Muscle of arm (tissue), 14 donors: ENCODE measurements at places on chromosomes 3 and 15.

DNA sequence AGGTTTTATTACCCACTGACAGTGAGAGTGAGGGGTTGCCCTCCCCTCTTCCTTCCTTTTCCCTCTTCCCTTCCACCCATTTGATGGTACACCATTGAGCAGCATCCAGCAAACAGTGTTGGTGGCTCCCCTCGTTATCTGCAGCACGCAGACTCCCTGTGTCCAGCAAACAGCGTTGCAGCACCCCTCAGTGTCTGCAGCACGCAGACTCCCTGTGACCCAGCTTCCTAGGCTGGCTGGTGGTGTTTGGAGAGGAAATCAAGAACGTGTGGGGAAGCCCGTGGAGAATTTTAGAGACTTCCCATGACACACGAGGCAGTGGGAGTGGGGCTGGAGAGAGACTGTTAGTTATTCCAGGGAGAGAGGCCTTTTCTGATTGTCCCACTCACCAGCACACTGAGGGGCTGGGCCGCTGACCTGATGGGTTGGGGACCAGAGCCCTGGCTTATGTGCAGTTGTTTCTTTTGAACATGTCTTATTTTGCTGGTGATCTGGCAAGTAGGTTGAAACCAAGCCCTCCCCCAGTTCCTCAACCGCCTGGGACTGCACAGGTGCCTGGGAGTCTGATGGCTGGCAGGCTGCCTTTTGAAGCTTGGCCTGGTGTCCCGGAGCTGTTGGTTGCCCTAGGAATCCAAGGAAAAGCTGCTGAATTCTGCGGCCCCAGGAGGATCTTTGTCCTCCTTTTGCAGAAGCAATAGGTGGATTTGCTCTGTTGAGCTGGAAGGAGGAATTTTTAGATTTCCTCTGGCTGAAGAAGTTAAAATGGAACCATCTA is 19.0 kb downstream of the APBA2 start:
- no peak for DNase-seq

GRCh38 chr15:39549912-39550311 is 31.0 kb upstream of the THBS1 start:
- no peak for DNase-seq

DNA sequence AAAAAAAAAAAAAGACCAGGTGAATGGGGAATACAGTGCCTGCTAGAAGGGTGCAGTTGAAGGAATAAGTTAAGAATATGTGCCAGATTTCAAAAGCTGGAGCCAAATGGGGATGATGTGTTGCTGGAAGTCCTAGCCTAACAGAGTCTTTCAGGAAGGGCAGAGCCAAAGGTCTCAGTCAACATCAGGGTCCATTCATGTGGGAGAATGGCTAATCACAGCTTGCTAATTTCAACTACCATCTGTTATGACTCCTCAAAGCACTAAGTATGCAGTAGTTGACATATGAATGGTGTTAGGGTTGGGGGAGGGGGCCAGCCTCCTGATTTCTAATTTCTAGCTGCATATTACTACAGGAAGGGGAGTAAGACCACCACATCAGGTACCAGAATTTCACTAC is 4.4 kb downstream of the ZBTB38 start:
- DNase-seq: no peak

GRCh38 chr3:53259427-53260259 is 3.8 kb upstream of the TKT start:
- DNase-seq: no peak

- DNase-seq: no peak
Measured at GRCh38 chr3:170330366-170330765, 27.1 kb upstream of the SKIL start.

DNA sequence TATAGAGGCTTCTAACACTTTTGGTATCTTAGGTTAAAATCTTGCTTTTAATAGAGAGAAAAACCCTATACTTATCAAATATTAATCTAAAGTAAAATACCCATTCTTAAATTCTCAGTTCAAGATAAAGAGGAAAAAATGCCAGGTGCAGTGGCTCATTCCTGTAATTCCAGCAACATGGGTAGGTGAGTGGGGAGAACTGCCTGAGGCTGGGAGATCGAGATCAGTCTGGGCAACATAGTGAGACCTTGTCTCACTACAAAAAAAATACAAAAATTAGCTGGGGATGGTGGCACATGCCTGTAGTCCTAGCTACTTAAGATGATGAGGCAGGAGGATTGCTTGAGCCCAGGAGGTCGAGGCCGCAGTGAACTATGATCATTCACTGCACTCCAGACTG is 135.8 kb downstream of the CLASP2 start:
- no peak for DNase-seq

- no peak for DNase-seq
Measured at GRCh38 chr3:41866298-41866697, 95.6 kb downstream of the ULK4 start.

DNA sequence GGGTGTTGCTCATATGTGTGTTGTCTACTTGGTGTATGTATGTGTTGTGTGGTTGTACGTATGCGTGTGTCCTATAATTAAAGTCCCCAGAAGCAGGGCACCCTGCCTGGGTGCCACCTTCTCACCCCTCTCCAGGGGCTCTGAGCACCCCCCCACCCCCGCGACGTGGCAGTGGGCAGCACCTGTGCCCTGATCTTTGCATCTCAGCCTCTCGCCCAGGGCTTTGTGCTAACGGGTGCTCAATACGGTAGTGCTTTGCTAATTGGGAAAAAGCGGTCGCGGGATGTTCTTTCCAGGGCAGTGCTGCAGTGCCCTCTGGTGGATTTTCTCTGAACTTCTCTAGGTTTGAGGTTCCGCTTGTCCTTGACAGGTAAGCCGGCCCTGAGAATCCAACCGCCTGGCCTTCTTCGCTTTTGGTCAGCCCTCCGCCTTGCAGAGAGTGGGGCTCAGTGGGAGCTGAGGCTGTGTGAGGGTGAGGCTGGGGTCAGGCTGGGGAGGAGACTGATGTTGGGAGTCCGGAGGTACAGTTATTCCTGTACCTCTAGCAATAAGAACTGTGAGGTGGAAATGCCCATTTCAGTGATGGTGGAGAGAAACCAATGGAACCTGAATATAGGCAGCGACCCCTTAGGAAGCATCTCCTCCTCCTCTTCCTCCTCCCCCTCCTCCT is 17.6 kb upstream of the EPHB3 start:
- peak; percentile 82 for DNase-seq

- no peak for DNase-seq
Measured at GRCh38 chr15:39852250-39852649, 67.8 kb downstream of the GPR176 start.

DNA sequence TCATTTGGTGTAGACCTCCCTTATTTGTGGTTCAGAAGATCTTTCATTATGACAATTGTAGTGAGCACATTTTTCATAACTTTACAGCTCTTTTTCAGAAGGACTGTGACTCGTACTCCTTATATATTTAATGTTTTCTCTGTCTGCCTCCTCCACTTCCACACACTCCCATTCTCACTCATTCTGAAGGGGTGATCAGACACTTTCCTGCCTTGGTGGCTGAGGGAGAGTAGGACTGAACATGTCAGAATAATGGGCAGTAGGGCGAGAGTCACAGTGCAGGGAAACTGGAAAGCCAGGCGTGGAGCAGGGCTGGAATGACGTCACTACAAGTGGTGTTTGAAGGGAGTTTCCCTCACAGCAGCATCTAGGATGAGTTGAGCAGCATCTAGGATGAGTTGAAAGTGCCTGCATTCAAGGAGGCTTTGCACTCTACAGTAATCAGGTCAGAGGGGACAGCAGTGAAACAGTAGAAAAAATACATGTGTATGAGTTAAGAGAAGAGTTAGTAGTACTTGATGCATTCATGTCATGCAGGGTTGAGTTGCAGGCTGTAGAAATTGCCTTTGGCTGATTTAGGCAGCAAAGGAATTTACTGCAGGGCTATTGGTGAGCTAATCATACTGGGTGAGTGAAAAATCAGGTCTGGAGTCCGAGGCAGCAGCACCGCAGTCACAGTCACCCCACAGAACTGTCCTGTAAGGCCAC is 36.3 kb upstream of the FBXL22 start:
- no peak for DNase-seq

DNA sequence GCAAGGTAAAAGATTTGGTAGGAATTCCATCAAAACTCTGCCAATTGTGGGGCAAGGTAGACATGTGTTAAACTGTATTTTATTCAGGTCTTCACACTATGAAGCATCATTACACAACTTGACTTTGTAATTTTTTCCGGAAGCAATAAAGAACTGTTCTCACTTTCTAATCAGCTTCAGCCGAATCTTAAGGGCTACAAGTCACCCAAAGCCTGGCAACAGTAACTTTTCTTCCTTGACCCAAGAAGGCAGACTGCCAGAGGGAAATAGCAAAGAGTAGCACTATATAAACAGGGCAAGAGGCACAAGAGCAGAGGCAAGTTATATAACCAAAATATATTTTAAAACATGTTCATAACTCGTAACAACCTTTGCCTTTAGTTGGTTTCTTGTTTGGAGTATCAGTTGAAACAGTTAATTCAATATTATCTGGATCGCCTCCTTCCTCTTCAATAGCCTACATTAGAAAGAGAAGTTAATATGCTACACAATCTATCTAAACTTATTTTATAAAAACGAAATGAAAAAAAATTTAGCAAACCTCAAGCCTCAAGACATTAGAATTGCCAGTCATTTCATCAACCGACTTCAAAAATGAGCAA is 1.4 kb downstream of the SLTM start:
- DNase-seq: peak; percentile 15

- no peak for DNase-seq
Measured at GRCh38 chr3:154126651-154127050, 5.5 kb downstream of the ARHGEF26 start.

- DNase-seq: no peak
Measured at GRCh38 chr3:88147261-88147660, 2.5 kb upstream of the C3orf38 start.

- DNase-seq: no peak
Measured at GRCh38 chr3:150315721-150316120, 92.4 kb upstream of the TSC22D2 start.

DNA sequence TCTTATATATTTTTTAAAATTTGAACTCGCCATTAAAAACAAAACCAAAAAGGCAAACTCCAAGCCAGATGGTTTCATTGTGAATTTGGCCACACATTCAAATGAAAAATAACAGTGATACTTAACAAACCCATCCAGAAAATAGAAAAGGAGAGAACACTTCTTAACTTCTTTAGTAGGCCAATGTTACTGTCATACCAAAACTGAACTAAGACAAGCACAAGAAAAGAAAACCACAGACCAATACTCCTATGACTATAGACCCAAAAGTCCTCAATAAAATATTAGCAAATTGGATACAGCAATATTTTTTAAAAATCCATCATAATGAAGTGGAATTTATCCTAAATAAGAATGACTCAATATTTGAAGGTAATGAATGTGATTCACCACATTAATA is 73.5 kb upstream of the ALDH1A3 start:
- DNase-seq: no peak

DNA sequence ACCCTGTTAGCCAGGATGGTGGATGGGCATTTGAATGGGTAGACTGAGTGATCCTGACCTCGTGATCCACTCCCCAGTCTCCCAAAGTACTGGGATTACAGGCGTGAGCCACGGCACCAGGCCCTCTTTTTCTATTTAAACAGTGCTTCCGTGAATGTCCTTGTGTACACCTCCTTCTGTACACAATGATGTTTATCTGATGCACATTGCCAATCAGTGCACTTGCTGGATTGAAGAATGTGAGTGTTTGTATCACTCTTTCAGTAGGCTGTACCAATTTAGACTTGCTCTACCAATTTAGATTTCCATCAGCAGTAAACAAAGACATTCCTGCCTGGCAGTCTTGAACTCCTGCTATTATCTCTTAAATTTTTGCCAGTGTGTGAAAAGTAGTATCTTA is 8.9 kb upstream of the ZNF619 start:
- DNase-seq: no peak

- no peak for DNase-seq
Measured at GRCh38 chr3:39185959-39186691, 6.3 kb downstream of the XIRP1 start.

DNA sequence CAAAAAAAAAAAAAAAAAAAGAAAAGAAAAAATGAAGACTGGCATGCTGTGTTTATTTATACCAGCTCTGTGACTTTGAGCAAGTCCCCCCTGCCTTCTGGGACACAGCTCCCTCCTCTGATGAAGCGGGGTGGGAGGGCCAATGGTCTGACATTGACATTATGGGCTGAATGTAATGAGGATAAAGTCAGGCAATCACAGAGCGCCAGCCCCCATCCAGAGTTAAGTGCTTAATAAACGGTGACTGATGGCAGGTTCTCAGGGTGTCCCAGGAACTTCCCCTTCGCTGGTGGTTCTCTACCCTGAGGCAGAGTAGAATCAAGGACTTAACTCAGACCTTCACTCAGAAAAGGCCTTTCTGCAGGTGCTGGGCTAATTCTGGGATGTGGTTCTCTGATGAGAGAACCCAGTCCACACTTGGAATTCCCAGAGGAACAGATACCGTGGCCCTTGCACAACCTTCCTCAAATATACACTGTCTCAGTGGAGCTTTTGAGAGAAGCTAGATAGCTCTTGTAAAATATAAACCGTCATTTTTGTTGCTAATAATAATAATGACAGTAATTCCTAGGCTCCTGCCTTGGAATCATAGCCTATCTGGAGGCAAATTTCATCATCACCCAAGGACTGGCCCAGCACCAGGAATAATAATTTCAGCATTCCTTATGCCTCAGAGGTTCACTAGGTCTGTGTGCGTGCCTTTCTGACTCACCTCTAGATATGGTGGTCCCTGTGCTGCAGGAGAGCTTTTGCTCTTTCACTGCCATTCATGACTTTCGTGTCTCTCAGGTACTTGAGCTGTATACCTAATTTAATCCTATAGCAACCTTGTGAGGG is 115.8 kb downstream of the RPLP1 start:
- no peak for DNase-seq

DNA sequence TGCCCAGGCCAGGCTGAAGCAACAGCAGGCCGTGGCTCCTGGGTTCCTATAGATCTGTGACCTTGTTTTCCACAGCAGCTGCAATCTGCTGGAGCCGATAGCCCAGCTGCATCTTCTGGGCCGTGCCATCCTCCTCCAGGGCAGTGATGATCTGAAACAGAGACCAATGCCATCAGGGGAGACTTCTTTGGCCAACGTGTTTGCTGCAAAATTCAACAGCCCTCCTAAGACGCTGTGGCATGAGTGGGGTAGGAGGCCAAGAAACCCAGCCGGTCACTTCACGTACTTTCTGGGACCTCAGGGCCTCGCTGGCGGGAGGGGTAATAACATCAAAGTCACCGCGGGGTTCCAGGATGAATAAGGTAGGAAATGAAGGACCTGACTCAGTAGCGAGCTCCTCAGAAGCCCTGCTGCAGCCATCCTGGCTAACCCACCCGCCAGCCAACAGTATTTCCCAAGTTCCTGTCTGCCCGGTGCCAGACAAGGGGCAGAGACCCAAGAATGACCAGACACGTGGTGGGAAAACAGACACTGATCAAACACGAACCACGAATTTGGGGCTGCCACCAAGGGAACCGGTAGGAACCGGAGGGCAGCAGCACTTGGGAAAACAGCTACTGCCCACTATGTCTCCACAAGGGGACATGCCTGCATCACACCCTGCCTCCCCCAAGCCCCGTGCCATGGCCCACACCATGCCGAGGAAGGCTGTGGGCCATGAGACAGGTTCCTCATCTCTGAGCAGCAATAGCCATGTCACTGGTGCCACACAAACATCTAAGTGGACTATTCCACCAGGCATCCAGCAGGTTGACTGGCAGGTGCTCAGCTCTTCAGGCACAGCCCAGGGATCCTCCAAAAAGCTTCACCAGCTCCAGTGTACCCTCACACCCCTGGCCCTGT is 25.2 kb downstream of the PLXNB1 start:
- DNase-seq: no peak

GRCh38 chr15:94579286-94579685 is 347.9 kb downstream of the MCTP2 start:
- DNase-seq: no peak

- peak; percentile 81 for DNase-seq
Measured at GRCh38 chr3:9915254-9916141, 1.4 kb upstream of the IL17RC start.
